ENCODE measurements at places on chromosomes 5 and 9.
A peak's percentile ranks its signal among the peaks of the same experiment; 100 is the strongest.

- no peak for DNase-seq
These were observed 123.5 kb downstream of the APBA1 start for GRCh38 chr9:69548681-69549080.

- peak; percentile 31 for DNase-seq
These were observed 524.3 kb downstream of the PSAT1 start for GRCh38 chr9:78821126-78821822.

- no peak for DNase-seq
These were observed 6.9 kb downstream of the TAF7 start for GRCh38 chr5:141313711-141314110.

DNA sequence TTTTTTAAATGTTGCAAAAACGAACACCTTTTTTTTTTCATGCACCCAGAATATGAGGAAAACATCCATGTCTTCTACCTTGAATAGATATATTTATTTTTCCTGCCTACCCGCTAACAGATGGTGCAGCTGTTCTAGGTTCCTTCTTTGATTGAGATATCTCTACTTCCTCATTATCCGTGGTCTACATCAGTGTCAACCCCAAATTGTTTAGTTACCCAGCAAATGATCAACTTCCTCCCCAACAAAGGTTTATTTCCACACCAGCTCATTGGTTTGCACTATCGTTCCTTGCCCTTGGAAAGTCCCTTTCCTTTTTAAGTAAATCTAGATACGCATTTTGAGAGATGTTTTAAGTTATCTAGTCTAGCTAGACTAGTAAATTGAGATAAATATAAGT lies 166.4 kb downstream of the PRR16 start:
- DNase-seq = no peak

DNA sequence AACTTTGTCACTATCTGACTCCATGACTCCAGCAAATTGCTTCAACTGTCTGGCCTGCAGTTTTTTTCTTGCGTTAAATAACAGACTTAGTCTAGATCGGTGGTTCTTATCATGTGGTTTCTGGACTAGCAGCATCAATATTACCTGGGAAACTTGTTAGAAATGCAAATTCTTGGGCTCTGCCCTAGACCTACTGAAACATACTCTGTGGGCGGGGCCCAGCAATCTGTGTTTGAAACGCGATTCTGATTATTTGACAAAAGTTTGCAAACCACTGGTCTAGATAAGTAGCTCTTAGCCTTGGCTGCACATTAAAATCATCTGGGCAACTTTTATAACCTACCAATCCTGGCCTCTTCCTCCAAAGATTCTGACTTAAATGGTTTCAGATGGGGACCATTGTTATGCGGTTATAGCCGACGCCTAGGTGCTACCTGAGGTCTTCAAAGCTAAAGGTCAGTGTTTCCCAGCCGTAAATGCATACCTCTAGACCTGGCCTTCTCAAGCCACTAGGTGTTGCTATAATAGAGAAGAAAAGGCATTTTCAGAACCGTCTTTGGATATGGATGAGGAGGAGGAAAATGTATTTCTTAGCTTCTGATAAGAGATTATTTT lies 74.0 kb downstream of the C9orf85 start:
- DNase-seq = no peak

DNA sequence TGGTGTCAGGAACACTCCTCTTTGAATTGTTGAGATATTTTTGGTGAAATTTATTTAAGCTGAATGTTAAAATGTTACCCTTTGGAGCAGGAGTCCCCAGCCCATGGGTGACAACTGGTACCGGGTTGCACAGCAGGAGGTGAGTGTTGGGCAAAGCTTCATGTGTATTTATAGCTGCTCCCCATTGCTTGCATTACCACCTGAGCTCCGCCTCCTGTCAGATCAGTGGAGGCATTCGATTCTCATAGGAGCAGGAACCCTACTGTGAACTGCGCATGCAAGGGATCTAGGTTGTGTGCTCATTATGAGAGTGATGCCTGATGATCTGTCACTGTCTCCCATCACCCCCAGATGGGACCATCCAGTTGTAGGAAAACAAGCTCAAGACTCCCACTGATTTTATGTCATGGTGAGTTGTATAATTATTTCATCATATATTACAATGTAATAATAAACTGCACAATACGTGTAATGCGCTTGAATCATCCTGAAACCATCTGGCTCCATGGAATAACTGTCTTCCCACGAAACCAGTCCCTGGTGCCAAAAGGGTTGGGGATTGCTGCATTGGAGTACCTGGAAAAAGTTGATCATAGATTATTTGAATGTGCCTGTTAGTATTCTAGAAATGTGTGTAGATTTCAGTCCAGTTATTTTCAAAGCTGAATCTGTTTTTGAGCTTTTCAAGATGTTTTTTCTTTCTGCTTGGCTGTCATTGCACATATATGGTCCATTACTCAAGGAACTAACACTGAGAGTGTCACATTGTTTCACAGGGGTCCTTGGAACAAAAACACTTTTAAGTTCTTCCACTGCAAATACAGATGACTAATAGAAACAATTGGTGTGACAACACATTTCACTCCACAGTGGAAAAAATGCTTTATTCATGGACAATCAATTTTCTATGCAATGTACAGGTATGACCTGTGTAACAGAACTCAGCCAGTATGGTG lies 104.6 kb upstream of the TNFAIP8 start:
- DNase-seq = no peak
